ENCODE measurements at places on chromosomes 1 and 21.

- DNase-seq, result no peak
Measured at GRCh38 chr1:39087435-39087834, 61.3 kb downstream of the NDUFS5 start.

DNA sequence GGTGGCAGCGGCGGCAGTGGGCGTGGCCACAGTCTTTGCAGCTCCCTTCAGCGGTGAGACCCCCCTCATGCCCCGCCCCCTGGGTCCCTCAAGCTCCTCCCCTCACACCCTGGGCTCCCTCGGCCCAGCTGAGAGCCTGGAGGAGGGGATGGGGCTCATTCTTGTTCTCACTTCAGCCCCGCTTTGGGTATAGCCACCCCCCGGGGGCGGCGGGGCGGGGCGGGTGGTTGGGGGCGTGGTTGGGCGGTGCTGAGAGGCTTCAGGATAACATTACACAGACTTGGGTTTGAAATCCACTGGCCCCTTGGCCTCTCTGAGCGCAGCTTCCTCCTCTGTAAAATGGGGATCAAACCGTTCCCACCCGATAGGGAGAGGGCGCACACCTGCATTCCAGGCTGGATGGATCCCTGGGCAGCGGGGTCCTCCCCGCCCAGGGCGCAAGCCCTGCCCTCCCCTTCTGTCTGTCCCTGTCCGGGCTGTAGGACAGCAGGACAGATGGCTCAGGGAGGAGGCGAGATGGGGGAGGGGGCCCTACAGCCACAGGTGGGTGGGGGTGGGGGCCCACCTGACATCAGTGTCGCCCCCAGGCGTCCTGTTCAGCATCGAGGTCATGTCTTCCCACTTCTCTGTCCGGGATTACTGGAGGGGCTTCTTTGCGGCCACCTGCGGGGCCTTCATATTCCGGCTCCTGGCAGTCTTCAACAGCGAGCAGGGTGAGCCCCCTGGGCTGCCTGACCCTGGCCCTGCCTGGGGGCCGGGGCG lies 5.1 kb downstream of the CLCNKA start:
- no peak for DNase-seq

DNA sequence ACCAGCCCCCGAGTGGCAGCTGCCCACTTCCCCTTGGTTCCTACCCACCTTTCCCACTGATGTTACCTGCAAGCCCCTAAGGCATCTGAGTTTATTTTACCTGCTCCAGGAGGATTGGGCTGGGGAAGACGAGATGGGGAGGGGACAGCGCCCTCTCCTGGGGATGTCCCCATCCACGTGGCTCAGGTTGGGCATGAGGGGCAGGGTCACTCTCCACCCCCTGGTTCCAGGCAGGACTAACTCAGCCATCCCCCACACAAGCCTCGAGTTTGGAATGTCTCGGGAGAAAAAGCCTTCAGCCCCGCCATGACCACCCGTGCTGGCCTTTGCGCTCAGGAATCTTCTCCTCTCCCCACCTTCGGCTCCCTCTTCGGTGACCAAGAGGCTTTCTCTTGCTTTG lies 90.0 kb downstream of the ARHGEF10L start:
- DNase-seq, result no peak

GRCh38 chr1:63129184-63129583 lies 193.2 kb upstream of the FOXD3 start:
- DNase-seq, result no peak

- no peak for DNase-seq
Measured at GRCh38 chr1:246066573-246066972, 440.5 kb downstream of the SMYD3 start.

- peak; percentile 65 for DNase-seq
Measured at GRCh38 chr1:39609618-39610331, 29.7 kb downstream of the HEYL start.

DNA sequence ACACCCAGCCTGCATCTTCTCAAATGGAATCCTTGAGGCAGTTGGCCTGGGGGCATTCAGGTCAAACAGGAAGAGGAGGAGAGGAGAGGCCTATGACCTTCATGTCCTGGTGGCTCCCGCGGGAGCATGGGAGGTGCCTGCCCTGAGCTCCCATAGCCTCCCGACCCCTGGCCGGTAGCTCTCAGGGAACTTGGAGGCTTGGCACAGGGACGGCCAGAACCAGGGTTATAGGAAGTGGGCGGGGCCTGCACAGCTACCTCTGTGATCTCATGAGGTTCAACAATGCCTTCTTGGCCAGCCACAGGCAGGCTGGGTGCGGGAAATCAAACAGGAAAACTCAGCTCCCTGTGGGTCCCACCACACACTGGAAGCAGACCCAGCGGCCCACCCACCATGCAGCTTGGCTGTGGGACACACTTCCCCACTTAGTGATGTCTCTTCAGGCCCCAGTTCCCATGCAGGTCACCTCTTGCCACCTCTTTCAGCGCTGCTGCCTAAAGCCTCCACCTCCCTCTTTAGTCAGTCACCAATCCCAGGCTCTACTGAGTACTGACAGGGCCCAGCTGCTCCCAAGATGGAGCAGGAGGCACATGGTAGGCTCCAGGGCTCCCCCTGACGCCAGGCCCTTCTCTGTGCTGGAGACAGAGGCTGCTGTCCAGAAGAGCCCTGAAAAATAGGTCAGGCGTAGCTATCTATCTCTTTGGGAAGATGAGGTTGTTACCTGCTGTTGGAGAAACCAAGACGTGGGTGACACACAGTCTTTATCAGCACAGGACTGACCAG lies at the start of gene SLFNL1:
TSS of gene SLFNL1 (minus strand) at position 200 of the 783 bp plus-strand sequence. CDS start 1,065 bp downstream, outside the sequence.
- no peak for DNase-seq

DNA sequence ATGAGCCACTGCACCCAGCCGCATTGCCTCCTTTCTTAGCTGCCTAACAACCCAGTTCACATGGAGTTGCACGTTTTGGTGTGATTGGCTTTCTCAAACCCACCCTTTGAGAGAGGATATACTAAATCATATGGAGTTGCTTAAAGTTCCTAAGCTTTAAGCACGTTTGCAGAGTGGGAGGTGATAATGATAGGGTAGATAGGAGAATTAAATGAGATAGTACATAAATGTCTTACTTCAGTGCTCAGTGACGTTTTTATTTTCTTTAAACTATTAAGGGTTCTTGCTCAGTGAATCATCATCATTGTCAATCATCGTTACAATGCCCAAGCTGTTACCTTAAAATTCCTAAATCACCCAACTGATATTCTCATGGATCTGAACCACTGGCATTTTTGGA lies 2.9 kb upstream of the SH3D21 start:
- DNase-seq, result no peak

DNA sequence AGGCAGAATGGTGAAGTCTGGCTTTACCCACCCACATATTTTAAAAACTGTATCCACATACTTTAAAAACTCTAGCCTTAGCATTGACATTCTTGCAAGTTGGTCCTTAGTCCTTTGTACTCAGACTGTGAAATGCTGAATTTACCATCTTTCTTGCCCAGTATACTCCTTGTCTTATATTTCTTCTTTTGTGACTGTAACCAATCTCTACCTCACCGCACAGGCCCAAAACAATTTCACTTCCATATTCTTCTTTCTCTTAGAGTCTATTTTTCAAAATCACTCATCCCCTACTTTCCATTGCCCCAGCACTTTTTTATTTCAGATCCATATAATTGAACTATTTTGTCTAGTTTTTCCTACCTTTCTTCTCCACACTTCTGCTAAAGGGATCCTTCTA lies 892.4 kb upstream of the B3GALT2 start:
- no peak for DNase-seq

DNA sequence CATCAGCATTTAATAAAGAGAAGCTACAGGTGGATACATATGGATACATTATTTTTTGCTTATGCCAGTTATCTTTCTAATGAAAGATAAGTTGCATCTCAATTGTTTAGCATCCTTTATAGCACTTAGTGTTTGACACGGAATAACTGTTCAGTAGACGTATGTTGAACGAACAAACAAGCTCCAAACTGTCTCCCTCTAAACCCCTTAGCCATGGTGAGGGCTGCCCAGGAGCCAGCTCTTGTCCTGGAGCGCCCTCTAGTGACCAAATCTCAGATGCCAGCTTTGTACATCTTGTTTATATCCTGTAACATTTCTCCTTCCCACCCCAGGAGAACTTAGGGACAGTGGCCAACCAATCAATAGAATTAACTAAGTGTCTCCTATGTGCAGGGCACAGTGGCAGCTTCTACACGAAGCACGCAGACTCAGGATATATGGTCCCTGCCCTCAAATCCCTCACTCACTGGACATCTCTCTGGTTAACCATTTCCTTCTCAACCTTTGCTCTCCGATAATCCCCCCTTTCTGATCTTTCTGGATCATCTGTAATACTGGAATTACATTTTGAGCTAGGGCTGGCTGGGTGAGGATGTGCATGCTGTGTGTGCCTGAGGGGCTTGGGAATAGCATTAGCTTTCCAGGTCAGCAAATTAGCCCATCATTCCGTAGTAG lies 22.9 kb downstream of the KCNA10 start:
- DNase-seq, result peak; percentile 51
